ENCODE measurements at places on chromosomes 7 and 10.

GRCh38 chr10:31051703-31052102 lies 20.0 kb upstream of the ZNF438 start:
- ATAC-seq, result no peak

DNA sequence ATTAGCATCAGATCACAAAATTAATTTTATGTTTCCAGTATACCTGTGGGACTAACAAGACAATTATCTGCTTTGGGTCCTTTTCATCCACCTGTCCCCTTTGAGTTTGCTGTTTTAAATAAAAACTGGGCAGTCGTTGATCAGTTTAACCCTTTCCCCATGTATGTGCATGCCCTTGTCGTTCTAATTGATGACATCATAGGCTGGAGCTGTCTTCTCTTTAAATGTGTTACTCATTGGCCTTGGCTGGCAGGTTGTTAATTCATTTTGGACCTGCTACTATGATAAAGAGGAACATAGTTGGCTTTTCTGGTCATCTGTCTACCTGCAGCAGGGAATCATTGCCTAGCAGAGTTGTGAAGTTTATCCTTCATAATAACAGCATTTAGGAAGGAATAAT lies 53.8 kb downstream of the TASOR2 start:
- ATAC-seq, result no peak

- ATAC-seq, result peak; percentile 52
These were observed 252.2 kb upstream of the PLXNA4 start for GRCh38 chr7:132828502-132828901.

DNA sequence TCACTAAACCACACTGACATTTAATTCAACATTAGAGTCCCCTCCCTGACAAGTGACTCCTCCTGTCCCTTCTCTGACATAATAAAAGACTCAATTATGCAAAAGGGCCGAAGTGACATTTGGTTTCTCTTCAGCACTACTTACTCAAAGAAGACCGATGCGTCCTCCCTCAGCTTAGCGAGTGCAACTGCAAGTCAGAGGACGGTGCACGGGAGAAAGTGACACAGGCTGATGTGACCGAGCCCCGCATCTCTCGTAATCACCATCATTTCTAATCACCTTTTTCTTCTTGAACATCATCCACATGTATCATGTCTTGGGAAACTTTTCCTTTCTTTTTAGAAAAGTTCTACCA lies 155.7 kb downstream of the TCERG1L start:
- ATAC-seq, result no peak

DNA sequence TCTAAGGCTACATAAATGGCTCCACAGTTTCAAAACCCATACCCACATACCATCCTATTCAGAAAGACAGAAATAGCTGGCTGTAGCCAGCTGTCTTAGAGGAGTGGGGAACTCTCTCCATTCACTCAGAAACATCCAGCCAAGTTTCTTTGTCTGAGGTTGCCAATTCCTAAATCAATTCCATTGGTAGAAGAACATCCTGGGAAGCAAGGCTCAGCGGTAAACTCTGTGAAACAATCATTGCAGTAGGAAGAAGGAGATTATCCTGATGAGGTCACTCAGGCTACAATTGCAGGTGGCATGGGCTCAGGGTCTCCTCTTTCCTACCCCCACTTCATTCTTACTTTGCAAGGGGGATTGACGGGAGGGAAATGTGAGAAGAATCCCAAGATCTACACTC lies 154.0 kb downstream of the ETV1 start:
- no peak for ATAC-seq

All from SK-N-SH treated with all-trans-retinoic acid at 6 μM for 48 hours (cell line).